ENCODE measurements at places on chromosomes 13 and 19.

- DNase-seq = no peak
Measured at GRCh38 chr19:34351382-34351826, 13.6 kb upstream of the GPI start.

- DNase-seq = no peak
Measured at GRCh38 chr19:46499692-46500091, 4.0 kb upstream of the PNMA8B start.

DNA sequence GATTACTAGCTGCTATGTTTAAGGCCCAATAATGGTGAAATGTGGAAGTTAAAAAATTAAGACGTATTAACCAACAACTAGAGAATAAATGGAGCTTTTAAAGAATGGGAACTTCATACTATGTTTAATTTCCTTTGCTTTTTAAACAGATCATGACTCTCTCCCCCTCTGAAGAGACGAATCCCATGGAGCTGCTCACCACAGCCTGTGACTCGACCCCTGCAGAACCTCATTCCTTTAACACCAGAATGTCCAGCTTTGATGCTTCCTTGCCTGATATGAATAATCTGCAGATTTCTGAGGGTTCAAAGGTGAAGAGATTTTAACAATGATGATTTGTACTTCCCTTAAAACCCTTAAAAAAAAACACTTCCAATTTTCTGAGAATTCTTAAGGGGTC, 53.0 kb downstream of the ZAR1L start:
- DNase-seq = no peak

DNA sequence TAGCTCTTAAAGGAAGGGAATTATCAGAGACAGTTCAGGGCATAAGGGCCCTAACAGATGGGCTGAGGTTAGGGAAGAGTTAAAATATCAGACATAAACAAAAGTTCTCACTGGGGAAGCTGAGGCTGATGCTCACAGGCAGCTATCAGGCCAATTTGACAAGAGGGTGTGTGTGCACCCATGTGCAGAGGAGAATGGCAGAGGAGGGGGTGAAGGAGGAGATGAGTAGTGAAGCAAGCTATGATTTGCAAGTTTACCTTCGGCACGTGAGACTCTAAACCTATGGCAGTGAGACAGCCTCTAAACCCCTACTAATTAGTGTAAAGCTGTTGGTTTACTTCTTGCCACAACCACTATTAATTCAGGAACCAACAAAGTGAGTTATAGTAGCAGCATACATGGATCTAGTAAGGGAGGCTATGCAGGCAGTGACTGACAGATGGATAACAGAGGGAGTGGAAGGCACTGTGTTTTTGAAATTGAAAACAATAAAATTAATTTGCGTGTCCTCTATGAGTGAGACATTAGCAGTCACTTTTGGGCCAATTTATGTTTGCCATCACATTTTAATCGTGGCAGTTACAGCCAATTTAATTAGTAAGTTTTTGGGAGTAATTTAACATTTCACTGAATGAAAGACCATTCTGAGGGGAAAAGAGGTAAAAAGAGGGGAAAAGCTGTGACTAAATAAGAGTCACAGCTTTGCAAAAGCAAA, 99.6 kb upstream of the HTR2A start:
- no peak for DNase-seq

GRCh38 chr19:53365899-53366493, 491 bp downstream of the ZNF525 start:
- peak; percentile 24 for DNase-seq

Data from heart right ventricle (tissue), 16 donors.